ENCODE measurements at places on chromosomes 3 and 15.

DNA sequence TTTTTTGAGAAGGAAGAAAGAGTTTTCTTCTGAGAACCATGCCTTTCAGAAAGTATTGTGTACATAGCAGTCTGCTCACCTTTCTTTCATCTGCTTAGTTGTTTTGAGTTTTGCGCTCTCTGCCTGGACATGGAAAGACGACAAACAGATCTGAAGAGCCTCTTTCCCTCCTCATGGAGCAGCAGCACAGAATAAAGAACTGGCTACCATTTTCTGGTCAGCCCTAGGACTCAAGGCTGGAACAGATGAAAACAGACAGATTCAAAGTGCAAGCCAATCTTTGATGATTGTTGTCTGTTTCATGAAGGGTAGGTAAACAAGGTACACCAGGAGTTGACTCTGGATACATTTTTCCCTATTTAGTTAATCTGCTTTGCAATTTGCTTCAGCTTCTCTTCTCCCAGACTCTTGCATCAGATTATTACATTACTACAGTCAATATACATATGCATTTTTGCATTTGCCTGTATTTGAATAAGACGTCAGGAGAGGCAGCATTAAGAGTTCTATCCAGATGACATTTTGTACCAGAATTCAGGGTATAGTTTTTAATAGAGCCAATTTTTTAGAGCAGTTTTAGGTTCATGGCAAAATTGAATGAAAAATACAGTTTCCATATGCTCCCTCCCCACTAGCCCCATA is 34.7 kb upstream of the MINAR1 start:
- no peak for DNase-seq

DNA sequence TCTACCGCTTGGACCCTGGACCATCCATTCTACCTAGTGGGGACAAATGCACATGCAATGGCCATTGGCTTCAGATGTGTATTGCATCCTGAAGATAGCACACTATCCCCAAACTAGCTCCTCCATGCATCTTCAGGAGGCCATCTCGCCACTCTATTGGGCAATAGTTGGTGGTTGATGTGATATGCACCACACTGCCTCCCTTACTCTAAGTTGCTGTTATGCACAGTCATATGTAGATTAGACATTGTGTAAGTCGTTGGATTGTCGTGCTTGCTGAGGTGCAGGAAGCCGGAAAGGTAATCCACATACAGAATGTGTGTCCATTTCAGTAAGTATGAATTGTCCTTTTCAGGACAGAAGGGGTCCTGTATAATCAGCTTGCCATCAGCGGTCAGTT is 26.7 kb upstream of the PLA2G4D start:
- DNase-seq: peak; percentile 22

DNA sequence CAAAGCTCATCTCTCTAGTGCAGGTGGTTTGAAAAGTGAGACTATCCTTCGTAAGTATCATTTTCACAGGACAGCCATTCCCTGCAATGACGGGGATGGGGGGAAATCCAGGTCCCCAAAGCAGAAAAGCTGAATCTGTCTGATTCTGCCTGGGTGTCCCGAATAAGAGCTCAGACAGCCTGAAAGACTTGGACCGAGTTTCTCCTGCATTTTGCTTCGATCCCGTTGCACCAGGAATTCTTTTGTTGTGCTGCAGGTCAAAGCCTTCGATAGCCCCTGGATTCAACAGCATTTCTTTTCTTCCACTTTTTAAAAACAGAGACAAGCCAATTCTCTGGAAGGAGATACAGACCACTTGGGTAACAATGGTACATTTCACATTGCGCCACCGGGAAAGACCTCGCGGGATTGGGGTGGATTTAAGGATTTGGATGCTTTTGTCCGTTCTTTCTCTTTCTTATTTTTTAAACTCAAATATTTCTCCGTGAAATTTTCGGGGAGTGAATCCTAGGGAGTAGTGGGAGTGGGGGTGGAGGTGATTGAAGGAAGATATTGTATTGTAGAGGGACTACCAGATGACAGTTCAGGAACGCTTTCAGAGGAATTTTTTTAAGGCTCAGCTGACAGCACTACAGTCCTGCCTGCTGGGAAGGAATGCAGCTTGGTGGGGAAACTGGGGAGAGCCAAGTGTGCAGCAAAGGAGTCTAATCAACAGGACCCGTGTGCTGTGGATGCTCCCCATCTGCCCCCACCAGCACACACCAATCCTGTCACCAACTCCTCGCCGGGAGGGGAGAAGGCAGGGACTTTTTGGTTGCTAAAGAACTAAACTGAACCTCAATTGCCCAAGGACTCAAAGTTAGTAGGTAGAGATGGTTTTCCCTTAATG is 2.6 kb downstream of the SLITRK3 start:
- no peak for DNase-seq

DNA sequence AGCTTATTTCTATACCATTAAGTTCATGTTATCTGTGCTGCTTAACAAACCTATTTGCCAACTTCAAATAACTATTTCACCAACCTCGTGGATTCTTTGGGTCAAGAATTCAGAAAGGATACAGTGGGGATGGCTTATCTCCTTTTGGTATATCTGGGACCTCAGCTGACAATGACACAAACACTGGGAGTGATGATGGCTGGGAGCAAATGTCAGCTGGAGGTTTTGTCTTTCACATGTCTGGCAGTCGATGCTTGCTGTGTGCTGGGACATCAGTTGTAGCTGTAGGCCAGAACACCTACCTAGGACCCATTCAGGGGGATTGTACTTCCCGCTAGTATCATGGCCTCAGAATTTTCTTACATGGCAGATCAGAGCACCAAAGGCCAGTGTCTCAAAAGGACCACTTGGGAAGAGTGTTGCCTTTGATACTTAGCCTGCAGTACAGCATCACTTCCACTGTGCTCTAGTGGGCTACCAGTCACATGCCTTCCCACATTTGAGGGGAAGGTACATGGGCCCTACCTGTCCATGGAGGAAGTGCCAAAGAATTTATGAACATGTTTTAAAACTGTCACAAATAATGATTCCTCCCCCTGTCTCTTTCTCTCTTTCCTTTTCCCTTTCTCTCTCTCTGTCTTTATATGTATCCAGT is 23.7 kb upstream of the FAM98B start:
- no peak for DNase-seq

- no peak for DNase-seq
These were observed 27.3 kb downstream of the MED12L start for GRCh38 chr3:151112731-151113130.

DNA sequence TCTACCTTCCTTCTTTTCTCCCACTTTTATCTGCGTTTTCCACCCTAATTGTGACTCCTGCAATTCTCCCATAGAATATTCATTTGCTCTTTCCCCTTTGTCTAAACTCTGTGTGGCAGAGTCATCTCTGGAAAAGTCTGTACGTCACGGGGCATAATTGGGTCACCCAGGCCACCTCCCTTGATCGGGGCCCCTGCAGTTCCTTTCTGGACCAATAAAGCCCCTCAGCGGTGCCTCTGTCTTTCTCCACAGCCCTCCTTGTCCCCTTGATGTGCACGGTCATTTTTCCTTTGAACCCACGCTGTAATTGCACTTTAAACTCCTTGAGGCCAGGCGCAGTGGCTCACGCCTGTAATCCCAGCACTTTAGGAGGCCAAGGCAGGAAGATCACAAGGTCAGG is 10.7 kb downstream of the UPK1B start:
- no peak for DNase-seq

DNA sequence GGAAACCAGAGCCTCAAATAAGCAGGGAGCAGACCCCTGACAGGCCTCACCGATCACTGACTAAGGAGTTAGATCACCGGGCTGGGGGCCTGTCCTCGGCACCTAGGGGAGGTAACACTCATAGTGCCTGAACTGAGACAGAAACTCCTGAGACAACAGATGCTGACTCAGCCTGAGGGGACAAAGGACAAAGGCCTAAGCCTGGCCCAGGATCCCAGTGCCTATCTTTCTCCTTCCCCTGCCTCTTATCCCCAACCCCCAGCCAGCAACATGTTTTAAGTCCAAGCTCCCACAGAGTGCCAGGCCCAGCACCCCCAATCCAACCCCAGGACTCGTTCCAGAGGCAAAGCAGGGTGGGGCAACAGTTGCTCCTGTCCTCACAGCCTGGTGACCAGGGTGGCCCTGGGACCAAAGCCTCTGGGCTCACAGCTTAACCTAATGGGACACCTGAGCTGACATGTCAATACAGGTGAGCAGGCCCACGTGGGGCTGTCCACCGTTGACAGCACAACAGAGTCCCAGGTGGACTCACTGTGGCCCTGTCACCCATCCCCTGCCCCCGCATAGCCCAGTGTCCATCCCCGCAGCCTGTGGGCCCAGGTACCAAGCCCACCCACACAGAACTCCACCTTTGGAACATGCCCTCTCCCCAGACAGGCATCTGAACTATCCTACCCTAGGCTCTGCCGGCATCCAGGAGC is 37.4 kb downstream of the ADCY5 start:
- DNase-seq: no peak

- DNase-seq: no peak
These were observed 365.0 kb downstream of the FOXP1 start for GRCh38 chr3:71218508-71218907.

DNA sequence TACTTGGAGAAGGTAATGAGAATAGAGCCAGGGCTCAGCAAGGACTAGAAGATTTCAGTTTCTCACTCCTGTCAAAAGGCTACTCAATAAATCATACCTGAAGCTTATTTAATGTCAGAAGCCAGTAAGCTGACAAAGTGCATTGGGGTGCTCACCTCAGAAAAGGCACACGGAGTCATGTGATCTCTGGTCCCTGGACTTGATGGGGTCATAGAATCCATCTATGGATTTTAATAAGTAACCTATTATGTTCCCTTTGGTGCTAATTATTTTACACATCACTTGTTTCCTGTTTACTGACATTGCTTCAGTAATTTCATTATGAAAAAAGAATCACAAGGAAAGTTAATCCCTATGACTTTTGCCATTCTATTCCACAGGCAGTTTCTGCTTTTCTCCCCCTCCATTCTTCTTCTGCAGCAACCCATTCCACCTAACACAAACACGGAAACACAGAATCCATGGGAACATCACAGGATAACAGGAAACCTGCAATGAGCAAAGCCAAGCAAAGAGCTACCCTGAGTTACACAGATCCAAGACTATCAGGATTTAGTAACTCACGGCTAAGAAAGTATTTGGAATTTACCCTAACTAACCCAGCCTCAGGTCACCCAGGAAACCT is 159.6 kb downstream of the MEIS2 start:
- DNase-seq: no peak

- no peak for DNase-seq
These were observed 49.3 kb downstream of the GRIP2 start for GRCh38 chr3:14490831-14491230.

GRCh38 chr15:81407718-81408117 is 33.7 kb upstream of the TMC3 start:
- no peak for DNase-seq

GRCh38 chr3:50151728-50152127 is 3.4 kb upstream of the SEMA3F start:
- DNase-seq: no peak

- no peak for DNase-seq
These were observed 631 bp downstream of the UBR1 start for GRCh38 chr15:43105077-43105736.

GRCh38 chr3:2517500-2518172 is 419.0 kb downstream of the CNTN4 start:
- no peak for DNase-seq

DNA sequence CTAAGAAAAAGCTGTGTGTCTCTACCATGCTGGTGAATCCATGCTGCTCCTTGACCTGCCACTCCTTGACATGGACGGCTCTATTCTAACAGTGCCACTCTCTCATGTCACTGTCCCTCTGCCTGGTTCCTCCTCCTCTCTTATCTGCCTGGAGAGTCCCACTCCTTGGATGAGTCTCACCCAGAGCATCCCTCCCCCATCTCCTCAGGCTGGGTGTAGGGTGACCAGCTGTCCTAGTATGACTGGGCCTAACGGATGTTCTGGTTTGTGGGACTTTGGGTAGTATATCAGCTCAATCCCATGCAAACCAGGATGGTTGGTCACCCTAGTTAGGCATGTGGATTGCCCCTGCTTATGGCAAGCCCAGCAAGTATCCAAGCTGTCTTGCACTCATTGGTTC is 54.3 kb downstream of the LIPC start:
- DNase-seq: no peak

DNA sequence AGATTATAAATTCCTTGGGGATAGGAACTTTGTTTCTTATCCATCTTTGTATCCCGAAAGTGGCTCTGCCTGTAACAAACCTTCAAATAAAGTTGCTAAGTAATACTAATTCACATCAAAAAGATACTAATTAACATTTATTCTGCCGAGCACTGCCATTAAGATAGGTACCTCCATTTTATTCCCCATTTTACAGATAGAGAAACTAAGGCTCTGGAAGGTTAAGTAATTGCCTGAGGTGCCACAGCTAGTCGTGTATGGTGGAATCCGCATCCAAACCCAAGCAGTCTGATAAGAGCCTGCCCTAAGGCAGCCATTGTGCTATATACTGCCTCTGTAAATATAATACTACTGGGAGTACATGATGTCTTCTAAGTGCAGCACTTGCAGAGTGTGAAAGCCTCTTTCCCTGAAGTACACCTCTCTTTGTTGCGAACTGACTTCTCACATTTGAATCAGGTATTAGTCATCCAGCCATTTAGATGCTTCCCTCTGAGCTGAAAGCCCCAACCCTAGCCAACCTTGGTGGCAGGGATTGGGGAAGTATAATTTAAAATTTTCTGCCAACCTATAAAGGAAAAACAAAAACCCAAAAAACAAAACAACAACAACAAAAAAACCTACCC is 78.5 kb upstream of the CHD2 start:
- DNase-seq: no peak

- no peak for DNase-seq
These were observed 848.0 kb downstream of the TUSC7 start for GRCh38 chr3:117557464-117558090.

- DNase-seq: no peak
These were observed 28.6 kb downstream of the CFAP92 start for GRCh38 chr3:128965280-128965679.

DNA sequence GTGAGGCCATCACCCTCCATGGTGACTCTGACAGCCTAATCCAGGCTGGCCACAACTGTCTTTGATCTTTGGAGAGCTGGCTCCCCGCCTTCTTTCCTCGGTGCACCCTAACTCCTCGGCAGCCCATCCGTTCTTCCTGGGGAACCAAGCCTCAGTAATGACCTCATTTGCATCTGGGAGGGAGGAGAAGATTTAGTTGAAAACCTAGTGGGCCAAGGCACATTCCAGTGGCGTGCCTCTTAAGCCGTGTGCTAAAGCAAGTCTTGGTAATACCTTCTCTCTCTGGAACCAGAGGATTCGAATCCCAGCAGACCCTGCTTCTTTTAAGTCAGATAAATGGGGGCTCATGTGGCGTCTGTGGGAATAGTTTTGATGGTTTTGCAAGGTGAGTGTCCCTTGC is 233.1 kb downstream of the EBLN2 start:
- no peak for DNase-seq

DNA sequence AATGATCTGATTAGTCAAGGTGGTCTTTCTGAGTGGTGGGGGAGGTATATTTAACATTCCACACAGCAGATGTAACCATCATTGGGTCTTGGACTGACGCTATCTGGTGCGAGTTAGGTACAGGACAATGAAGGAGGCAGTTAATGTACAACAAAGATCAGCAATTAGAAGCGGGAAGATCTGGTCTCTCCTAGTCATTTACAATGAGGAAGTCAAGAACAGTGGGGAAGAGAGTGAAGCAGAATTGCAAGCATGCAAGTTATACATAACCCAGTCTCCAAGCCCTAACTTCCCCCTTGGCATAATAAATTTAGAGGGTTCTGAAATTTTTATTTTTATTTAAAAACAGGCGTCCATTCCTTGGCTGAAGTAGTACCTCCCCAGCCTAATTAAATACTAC is 14.1 kb downstream of the GPD1L start:
- peak; percentile 55 for DNase-seq

All from inflammatory macrophage treated with lipopolysaccharide for 4 hours (primary cell).